ENCODE measurements at places on chromosomes 7 and 10.

- no peak for DNase-seq
These were observed 121.2 kb downstream of the FAM107B start for GRCh38 chr10:14653271-14654161.

DNA sequence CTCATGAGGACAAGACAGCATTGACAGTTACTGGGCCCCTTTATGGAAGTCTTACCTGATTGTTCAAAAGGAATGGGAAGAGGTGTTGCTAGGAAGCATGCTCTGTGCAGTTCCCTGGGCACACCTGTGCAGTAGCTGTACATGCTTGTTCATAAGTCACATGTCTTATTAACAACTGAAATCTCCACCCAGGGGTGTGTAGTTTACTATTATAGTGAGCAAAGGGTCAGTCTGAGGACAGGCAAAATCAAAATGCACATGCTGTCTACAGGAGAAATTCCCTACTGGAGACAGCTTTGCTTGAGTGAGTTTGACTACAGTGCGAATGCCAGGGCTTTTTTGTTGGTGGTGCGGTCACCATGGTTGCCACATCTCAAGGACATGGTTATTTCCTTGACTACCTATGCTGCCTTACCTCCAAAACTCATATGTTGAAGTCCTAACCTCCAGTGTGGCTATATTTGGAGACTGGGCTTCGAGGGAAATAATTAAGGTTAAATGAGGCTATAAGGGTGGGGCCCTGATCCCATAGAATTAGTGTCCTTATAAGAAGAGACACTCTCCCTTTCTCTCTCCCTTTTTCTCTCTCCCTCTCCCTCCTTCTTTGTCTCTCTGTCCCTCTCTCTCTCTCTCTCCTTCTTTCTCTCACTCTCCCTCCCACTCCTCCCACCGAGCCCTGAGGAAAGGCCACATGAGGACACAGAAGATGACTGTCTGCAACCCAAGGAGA is 48.3 kb upstream of the RNF32 start:
- DNase-seq, result no peak

- peak; percentile 66 for DNase-seq
These were observed 45.4 kb downstream of the CHST3 start for GRCh38 chr10:72009425-72010081.

GRCh38 chr10:96287392-96288105 is 16.2 kb upstream of the BLNK start:
- no peak for DNase-seq

DNA sequence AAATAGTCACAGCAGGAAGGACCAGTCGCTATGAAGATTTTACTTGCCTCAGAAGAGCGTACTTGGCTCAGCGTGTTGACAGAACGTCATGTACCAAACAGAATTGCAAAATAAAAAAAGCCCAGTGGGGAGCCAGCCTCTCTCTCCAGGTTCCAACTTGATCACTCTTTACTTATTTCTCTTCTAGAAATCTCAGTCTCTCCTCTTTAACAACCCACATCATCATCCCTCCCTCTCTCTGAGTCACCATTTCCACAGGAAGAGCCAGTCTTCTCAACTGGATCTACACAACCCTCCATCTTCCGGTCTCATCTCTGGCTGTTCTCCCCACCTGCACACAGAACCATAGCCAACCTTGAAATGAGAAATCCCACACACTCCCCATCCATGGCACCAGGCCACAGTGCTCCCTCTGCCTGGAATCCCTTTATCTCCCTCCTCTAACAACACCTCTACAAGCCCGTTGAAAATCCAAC is 718.3 kb downstream of the GRID1 start:
- no peak for DNase-seq

GRCh38 chr7:36395171-36395894 is 5.7 kb downstream of the ANLN start:
- no peak for DNase-seq

DNA sequence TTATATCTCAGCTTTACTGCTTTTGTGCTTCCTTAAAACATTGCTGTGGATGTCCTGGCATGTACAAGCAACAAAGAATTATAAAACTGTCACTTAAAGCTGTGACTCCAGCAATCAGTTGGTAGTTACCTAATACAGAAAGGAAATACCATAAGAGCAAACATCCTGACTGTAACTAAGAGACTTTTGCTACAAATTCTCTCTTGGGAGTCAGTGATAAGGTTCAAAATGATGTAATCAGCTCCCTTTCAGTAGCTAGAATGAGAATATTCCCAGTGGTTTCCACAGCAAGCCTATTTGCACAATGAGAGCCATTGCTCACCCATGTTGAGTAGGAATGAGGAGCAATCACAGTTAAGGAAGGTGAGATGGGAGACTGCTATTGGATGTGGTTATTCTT is 7.6 kb downstream of the PNLIPRP1 start:
- DNase-seq, result no peak

DNA sequence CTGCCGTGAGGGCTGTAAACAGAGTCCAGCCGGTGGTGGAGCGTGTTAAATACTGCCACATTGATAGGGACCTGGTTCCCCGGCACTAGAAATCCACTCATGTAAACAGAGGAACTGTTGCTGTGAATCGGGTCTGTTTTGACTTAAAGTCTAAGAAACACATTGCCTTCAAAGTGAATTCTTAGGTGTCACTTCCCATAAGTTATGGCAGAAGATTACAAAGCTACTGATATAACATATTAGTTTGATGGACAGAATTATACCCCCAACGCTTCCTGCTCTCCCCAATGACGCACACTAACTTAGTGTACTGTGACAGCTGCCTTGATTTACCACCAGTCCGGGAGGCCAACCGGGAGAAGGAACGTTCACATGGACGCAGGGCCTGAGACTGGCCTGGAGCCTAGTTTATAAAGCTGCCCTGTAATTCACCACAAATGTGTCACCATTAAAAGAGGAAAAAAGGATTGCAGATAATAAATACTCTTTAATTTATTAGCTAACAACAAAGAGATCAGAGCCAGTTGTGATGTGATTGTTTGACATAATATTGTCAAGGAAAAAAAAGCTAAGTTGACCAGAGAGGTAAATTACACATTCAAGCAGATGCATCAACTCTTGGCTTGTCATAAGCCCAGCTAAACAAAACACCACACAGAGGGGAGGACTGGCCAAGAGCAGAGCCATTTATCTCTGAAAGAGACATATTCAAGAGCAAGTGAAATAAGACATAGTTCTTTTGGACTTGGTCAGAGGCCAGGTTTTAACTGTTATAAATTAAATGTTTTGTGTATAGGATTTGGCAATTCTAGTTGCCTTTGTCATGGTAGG is 820.6 kb downstream of the LRMDA start:
- DNase-seq, result no peak

DNA sequence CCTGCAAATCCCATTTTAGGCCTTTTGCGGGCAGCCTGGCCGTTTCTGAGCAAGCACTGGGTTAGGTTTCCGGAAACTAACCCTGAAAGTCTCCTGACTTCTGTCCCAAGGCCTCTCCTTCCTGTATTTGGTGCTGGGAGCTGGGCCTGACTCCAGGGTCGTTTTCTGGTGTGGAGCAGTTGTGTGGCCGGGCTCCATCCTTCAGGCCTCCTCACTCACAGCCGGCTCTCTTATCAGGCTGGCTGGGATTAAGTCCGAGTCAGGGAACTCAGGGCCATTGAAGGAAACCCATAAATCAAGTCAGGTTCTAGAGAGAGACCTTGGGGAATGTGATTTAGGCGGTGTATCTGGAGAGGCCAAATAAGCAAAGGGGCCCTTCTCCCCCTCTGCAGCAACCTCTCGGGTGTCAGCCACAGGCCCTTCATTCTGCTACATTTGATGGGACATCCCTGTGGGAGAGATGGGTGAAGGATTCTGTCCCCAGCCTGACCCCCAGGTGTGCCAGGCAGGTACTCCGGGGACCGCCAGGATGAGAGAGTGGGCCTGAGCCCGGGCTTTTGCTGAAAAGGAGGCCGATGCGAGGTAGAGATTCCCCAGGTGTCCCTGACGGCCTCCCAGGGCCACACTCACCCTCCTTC is 3.3 kb downstream of the GATA3 start:
- DNase-seq, result no peak

- DNase-seq, result no peak
These were observed 12.3 kb downstream of the NHLRC2 start for GRCh38 chr10:113866551-113867394.

- peak; percentile 92 for DNase-seq
These were observed at the start of gene GALNT11 for GRCh38 chr7:152025077-152025936. GALNT11 (plus strand) TSS chr7:152025674; CDS start chr7:152094228, 68,554 bp downstream.

- no peak for DNase-seq
These were observed 7.9 kb downstream of the ESYT2 start for GRCh38 chr7:158821171-158822031.

- no peak for DNase-seq
These were observed 201.4 kb downstream of the HECW1 start for GRCh38 chr7:43313628-43314378.

DNA sequence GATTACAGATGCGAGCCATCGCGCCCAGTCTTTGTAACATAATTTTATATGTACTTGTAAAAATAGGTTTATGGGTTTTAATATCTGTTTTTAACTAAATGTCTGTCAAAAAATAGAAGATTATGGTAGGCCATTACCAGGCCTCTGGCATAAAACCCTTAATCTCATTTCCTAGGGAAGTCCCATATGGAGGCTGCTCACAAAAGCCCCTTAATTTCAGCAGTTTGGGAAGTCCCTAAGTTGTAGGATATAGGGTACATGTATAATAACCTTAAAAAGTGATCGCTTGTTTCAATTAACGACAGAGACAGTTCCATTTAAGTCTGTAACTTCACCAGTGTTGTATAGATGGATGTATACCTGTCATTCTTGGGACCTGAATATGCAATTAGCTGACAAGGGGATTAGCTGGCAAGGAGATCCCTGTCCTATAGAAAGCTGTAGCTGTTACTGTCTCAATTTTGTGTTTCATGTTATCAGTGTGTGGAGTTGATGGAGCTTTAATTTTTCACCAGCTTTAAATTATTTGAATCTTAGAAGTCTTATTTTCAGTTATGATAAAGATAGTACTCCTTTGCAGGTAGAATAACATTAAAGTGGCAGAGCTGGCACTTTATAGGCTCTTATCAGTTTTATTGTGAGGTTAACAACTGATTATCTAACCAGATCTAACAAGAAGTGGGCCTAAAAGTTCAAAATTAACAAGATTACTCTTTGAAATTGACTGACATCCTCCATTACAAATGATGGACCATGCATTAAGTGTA is 10.5 kb downstream of the TRIM24 start:
- DNase-seq, result no peak

DNA sequence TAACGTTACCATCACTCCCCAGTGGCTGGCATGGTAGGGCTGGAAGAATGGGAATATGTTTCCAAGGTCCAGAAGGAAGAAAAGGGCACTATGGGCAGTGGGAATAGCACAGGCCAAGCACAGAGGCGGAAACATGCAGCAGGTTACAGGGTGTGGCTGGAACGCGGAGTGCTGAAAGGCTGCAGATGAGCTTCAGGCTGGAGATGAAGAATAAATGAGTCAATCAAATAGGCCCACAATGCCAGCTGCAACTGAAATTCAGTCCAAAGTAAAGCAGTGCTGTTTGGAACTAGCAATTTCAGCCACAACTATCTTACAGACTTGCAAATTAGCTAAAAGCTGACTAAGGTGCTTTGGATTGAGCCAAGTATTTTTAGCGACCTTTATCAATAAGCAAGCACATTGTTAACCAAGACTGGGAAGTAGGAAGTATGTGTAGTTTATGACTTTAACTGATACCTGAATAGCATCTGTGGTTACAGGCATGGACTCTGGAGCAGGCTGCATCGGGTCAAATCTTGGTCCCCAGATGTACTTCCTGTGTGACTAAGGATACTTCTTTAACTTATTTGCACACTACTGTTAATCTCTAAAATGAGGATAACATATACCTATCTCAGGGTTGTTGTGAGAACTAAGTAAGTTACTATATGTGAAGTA is 77.5 kb upstream of the CTTNBP2 start:
- DNase-seq, result no peak
